GM18507 (cell line): ENCODE measurements at places on chromosomes 12 and 14.

DNA sequence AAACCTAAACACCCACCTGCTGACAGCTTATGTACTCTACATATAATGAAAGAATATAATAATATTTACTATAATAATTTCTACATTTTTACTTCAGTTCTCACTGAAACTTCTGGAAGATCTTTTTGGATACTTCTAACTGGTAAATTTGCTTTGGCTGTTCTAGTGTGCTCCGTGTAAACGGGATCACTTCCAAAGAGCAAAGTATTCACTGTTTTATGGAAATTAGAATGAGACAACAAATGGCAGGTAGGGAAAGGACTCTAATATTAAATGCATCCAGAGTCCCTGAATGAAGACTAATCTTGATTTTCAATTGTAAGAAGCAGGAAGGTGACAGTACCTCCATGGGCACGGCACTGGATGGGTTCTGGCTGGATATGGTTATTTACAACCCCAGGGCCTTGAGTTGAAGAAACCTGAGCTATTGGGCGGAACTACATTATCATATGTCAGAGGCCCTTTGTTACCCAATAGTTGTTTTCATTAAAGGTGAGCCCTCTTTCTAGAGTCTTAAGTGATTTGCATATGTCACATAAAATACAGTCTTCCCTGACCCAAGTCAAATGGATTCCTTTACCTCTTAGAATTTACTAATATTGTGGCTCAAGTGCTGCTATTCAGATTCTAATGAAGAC lies 10.7 kb downstream of the ERP29 start:
- DNase-seq: no peak

DNA sequence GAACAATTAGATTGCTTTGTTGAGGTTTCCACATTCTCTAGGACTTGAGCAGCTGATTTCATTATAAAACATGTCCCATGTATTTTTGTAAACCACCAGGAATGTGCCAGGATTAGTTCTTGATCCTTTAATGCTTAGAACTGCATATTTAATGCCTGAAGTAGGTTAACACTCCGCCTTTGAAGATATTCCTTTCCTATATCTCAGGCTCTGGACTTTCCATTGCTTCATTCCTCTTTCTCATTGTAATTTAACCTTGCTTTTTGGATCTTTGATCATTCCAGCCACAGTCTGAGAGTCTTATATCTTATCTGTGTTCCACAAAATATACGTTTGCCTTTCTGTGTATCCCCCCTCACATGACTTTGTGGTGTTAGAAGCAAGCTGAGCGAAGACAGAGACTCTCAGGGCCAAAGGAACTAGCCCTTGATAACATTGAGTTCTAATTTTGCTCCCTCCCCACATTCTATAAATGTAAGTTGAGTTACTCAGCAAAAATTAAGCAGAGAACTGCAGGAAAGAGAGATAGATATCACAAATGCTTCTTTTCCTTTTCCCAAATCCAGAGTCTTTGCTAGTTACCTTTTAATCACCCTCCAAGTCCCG lies 2.4 kb upstream of the CLEC1B start:
- DNase-seq: no peak

DNA sequence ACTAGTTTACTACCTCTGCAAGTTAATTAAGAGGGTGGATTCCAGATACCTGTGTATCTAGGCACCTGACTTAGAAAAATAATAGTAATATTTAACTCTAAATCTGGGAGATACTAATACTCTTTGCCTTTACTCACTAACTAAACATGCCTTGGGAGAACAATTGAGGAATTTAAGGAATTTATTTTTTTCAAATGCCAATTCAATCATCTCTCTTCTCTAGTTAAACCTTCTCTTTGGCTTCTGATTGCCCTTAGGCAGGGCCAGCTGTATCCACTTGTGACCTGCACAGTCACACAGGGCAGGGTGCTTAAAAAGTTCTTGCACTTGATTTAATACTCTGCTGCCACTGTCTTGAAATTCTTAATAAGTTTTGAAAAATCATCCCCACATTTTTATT lies 142.4 kb downstream of the PLCZ1 start:
- DNase-seq: no peak

GRCh38 chr12:23827353-23827752 lies 122.1 kb downstream of the SOX5 start:
- no peak for DNase-seq

DNA sequence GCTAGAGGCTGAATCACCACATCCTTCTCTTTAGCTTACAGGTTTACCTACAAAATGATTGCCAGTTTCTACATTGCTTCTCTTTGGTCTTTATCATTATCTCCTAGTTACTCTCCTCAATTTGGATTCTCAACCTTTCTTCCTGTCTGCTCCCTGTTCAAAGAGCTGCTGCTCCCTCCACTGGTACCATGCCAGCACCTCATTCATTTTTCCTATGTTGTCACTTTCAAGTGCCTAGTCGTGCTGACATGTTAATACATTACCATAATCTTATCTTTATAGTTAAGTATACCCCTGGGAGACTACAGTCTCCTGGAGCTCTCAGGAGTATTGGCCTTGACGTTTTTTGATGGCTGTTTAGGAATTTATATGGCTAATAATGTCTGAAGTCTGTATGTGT lies 14.2 kb downstream of the FRS2 start:
- DNase-seq: no peak

GRCh38 chr12:15910864-15911721 lies at the start of gene DERA:
TSS of gene DERA (plus strand) at chr12:15911332. CDS start at chr12:15911384, 52 bp downstream.
- DNase-seq: peak; percentile 45

DNA sequence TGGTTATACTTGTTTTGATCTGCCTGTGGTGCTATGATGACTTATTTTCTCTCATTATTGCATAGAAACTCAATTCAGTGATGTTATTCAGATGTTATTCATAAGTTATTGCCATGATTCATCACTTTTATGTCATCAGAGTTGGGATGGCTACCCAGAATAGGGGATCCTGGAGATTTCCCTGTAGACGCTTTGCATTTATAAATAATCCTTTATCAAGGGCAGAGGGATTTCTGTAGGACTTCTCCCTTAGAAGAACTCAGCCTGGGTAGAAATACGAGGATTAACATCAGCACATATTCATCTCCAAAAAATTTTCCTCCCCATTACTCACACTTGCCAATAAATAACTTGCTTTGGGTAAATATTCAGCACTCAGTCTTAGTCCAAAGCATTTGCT lies 4.9 kb downstream of the GPRC5A start:
- DNase-seq: no peak

GRCh38 chr14:91327250-91327595 lies 82.7 kb upstream of the GPR68 start:
- no peak for DNase-seq

DNA sequence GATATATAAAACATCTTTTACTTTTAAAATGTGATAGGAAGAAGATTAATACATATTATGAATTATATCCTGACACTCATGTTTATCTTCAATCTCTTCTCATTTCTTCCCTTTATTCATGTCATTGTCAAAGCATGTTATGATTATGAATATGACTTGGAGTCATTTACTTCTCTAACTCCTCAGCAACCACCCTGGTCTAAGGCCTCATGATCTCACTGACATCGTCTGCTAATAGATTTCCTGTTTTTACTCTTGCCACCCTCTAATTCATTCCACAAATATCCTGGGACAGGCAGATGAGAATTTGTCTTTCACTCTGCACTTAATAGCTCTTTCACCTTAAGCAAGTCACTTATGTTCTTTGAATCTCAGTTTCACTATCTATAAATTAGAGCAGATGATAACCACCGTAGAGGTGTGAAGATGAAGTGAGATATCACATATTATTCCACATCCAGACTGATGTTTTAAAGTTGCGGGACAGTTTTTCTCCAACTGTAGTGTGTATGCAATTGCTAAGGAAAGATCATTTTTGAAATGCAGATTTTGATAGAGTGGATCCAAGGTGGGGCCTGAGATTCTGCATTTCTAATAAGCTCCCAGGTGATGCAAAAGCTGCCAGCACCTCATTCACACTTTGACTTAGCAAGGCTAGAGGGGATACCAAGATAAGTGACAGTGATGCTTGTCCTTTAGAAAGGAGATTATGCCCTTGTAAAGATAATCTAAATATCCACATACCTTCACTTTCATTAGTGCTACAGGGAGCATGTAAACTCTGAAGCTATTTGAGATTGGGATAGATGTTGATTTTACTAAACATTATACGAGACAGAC lies 3.3 kb upstream of the IAPP start:
- DNase-seq: no peak

GRCh38 chr14:105019861-105020814 lies 745 bp downstream of the CDCA4 start:
- DNase-seq: no peak

DNA sequence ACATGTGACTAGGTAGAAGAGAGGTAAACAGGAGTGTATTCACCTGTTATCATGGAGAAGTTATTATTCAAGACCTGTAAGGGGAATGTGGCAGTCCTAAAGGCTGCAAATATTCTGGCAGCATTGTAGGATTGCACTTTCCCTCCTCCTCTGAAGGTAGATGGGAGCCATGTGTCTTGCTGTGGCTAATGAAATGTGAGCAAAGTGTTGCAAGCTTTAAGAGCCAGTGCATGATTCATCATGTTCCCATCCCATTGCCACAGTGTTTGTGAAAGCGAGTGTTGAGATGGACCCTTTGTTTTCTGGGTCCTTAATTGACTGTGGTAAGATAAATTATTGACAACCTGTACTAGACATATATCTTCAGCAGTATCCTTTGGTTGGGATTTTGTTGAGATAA lies 128.7 kb downstream of the RGS6 start:
- DNase-seq: no peak

DNA sequence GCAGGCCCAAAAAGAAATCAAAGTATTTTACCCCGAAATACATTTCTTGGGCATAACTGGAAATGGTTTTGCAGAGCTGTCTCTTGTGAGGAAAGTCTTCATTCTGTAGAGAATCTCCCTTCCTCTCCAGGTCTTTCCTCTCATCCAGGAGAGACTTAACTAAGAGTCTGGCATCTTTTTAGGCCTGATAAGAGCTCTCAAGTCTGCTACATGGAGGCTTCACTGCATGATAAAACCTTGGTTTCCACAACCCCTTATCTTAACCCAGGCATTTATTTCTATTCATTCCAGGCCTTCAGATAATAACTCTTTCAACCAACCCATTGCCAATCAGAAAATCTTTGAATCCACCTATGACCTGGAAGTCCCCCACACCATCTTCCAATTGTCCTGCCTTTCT lies 41.1 kb upstream of the LRRK2 start:
- no peak for DNase-seq

DNA sequence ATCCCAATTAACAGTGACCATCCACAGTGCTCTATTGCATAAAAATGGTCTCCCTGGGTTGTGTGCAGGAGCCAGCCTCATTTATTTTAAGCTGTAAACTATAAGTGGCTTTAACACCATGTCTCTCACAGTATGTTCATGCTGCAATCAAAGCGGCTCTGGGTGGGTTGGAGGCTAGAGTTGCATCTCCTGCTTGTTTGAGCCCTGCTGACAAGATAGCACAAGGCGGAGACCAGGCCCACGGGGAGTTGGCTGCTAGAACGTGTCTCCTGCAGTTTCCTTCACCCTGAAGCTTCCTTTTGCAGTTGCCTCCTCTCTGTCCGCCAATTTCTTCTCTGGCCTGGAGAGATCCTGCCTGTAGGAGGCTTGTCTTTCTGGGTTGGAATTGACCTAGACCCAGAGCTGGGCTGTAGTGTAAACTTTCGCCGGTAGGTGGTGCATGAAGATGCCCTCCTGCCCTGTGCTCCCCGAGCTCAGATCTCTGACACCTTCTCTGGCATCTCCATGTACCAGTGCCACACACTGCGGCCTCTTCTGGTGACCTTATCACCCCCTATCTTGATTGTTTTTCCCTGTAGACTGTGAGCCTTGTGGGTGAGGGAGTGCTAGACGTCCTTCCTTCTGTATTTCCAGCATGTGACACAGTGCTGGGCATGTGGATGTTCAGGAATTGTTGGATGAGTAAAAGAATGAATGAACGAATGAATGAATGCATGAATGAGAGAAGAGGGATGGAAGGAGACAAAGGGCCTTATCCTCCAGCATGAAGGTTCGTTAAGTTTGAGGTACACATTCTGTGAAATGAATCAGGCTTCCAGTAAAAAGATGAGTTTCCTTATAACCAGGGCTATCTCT lies 10.4 kb downstream of the OTUB2 start:
- DNase-seq: peak; percentile 63

GRCh38 chr14:23468704-23469126 lies 788 bp upstream of the NGDN start:
- DNase-seq: no peak

- DNase-seq: no peak
Measured at GRCh38 chr14:57287745-57288144, 19.0 kb downstream of the AP5M1 start.

GRCh38 chr12:108589028-108589839 lies 8.7 kb downstream of the TMEM119 start:
- DNase-seq: no peak

- no peak for DNase-seq
Measured at GRCh38 chr14:59371771-59372170, 93.4 kb downstream of the GPR135 start.

DNA sequence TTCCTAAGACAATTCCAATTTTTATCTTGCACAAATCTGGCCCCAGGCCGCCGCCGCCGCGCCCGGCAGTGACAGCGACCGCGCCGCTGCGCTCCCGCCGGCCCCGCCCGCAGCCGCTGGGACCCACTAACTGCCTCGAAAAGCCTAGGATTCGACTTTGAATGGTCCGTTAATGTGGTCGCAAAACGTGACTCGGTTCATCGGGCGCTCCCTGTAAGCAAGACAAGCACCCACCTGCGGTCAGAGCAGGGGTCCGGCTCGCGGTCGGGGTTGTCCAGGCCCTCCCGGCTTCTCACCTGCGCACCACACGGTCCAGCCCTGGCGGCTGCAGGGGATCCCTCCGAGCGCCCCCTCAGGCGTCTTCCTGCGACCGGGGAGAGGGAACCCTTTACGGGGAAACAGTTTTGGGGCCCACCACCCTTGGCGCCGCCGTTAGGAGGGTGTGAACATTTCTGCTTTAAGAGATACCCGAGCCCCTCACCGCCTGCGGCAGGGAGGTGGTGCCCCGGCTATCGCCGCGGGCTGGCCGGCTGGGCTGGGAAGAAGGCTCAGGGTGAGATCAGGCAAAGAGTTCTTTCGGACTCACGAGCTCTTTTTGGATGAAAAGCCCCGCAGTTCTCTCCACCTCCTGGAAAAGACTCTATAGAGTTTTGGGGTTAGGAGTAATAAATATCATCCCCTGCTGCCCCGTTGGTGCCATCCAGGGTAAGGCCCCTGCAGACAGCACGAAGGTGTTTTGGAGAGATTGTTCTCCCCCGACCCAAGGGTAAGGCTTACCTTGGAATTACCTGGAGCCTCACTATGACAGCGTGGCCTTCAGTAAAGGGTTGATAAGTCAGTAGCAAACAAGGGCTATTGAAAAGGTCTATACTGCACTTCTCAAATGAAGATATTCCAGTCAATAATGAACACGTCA lies 13.6 kb upstream of the FOXJ2 start:
- no peak for DNase-seq

GRCh38 chr12:58387199-58387598 lies 445.8 kb downstream of the ATP23 start:
- DNase-seq: no peak
